ENCODE measurements at places on chromosomes 4 and X.

GRCh38 chrX:131571348-131571747, 27.5 kb downstream of the OR13H1 start:
- DNase-seq: no peak

GRCh38 chrX:132821974-132822633, 136.3 kb downstream of the HS6ST2 start:
- DNase-seq: no peak

GRCh38 chrX:31653422-31653821, 581.6 kb upstream of the FTHL17 start:
- no peak for DNase-seq

- no peak for DNase-seq
Measured at GRCh38 chr4:27308379-27308778, 447.7 kb downstream of the STIM2 start.

DNA sequence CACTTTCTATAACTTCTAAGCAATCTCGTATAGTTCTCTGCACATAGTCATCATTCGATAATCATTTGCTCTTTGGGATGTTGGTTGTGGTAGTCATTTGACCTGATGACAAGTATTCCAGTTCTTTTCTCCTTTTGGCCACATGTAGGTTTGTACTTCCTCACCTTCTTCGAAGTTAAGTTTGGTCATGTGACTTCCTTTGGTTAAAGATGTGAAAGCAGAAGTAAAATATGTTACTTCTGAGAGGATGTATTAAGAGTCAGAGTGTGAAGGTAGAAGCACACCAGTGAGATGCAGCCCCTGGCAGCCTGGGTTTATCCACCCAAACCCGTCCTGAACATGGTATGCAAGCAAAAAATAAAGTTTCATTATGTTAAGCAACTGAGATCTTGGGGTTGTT, 48.9 kb upstream of the ZNF518B start:
- no peak for DNase-seq

- peak; percentile 14 for DNase-seq
Measured at GRCh38 chr4:1992468-1993168, 16.2 kb downstream of the NELFA start.

DNA sequence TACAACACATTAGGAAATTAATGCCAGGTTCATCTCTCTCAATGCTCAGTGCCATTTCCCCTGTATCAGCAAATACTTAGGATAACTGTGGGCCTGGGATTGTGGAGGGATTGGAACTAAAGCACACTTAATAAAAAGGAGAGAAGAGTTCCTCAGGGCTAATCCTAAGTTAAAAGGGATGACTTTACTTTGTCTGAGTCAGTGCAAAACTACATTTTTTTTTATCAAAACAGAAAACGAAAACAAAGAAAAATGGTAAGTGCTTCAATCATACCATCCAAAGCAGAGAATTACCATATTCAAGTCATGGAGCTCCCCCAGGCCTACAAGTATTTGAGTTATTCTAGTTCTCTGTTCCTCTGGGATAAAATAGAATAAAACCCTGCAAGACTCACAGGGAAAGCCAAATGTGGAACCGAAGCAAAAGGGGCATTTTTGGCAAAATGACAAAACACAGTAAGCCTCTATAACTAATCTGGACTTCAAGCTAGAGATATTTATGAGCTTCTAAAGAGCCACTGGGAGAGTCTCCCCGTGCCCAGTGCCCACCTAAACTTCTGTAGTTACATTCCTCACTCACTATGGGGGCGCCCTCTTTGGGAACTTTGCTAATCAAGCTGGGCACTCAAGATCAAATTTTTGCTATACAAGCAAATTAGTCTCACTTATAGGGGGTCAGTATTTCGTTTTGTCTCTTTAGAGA, 53.4 kb downstream of the PALLD start:
- no peak for DNase-seq

DNA sequence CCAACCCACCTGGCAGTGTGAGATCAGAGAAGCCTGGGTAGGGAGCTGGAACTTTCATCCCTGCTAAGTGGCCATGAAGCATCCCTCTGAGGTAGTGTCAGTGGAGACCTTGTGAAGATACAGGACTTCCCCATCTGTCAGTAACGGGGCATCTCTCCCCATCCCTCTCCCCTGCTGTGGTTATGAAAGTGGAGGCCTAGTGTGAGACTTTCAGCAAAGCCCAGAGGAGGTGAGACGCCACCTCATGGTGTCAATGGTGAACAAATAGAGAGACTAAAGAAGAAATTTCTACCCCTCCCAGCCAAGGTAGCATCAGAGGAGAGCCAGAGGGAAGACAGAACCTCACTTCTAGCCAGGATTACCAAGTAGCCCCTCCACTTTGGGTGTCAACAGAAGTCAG, 150.2 kb downstream of the VEGFC start:
- no peak for DNase-seq

- no peak for DNase-seq
Measured at GRCh38 chrX:134753718-134754008, 95.4 kb upstream of the PLAC1 start.

DNA sequence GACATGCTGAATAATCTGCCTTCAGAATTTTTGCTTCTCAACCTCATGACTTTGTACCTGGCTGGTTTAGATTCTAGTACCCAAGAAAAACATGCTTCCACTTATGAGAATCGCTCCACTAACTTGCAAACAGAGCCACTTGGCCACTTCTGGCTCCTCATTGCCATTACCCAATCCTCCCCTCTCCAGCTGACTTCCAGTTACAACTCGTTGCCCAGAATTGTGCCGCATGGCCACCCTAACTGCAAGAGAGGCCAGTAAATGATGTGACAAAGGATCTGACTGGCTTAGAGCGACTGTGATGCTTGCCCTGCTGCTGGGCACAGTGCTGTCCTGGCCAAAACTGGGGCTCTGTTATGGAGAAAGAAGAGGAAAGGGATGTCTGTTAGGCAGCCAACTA, 4.0 kb upstream of the DKC1 start:
- no peak for DNase-seq

GRCh38 chrX:11757719-11758399, at the start of gene MSL3:
TSS of gene MSL3 (plus strand) at chrX:11758237. CDS start at chrX:11758264, 27 bp downstream.
- peak; percentile 42 for DNase-seq

DNA sequence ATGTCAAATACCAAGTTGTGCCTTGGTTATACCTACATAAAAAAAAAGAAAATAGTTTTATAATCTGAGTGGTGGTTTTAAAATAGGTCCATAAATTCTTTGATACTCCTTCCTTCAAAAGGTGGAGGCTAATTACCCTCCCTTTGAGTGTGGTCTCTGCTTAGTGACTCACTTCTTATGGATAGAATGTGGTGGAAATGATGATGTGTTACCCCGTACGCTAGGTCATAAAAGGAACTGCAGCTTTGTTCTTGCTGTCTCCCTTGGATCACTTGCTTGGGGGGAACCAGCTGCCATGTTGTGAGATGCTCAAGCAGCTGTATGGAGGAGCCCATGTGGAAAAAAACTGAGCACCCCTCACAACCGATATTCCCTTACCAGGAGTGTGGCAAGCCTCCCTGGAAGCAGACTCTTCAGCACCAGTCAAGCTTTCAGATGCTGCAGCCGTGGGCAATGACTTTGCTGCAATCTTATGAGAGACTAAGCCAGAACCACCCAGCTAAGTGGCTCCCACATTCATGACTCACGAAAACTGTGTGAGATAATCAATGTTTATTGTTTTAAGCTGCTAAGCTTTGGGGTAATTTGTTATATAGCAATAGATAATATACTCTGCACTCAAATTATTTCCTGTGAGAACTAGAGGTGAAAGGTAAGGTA, 195.0 kb upstream of the GATB start:
- no peak for DNase-seq

DNA sequence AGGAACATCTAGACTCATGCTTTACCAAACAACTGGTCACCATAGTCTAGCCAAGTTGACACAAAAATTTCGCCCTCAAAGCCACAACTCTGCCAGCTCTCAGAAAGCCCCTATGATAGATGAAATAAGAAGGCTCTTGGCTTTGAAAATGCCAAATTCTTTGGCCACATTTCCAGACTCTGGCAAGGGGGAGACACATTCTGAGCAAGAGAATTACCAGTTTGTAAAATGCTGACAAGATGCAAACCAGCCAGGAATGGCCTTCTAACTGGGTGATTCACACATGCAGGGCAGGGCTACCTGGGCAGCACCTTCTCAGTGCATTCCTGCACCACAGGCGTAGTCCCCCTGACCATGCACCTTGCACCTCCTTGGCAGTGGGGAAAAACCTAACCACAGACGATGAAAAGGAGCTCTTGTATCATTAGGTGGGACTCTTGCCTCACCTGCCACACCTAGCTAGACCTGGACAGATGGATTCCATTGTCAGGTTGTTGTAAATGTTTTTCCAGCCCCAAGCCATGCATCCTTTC, 77.4 kb upstream of the CPEB2 start:
- no peak for DNase-seq

DNA sequence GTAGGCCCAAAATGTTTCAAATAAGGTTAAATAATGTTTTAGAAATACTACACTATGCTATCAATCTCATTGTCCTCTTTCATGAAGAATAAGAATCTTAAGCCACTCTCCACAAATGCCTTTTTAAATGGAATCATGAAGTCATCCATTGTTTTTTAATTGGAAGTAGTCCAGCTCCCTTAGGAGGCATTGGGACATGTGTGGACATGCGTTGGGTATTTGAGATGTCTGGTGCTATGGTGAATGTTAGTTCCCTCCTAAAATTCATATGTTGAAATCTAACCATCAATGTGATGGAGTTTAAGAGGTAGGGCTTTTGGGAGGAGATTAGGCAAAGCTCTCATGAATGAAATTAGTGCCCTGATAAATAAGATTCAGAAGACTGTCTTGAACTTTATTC, 289.0 kb downstream of the C4orf33 start:
- no peak for DNase-seq

- no peak for DNase-seq
Measured at GRCh38 chrX:51151734-51152133, 180.9 kb upstream of the NUDT10 start.

DNA sequence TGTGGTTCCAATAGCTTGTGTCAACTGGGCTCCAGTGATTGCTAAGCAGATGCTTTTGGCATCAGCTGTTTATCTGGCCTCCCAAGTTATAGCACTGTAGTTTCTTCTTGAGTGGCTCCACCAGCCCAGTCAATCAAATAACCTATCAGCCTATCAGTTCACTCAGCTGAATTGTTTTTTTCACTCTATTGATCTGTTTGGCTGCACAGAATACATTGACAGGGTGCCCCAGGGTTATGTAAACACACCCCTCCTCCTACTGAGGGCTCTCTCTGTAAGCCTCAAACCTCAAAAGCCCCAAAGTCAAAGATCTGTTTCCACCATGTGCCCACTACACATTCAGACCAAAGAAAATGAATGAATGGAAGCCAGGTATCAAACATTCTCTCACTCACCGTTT, 214.0 kb downstream of the HS6ST2 start:
- DNase-seq: no peak

GRCh38 chrX:21975812-21976211, 35.3 kb downstream of the SMS start:
- no peak for DNase-seq

- DNase-seq: no peak
Measured at GRCh38 chr4:15659768-15660570, 4.8 kb upstream of the FBXL5 start.

DNA sequence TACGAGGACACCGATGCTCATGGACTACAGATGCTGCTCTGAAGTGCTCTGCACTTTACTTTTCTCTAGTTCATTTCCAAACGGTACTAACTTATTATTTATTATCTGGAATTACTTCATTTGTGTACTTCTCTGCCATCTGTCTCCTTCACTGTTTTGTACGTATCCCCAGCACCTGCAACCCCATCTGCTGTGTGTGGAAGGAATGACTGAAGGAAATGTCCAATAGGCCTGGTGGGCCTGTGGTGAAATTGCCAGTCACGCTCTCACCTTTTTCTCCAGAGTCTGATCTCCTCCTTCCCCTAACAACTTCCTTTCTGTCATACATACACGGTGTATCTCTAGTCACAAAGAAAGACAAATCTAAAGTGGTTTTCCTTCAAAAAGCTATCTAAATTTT, 12.9 kb downstream of the TMEM154 start:
- DNase-seq: no peak

DNA sequence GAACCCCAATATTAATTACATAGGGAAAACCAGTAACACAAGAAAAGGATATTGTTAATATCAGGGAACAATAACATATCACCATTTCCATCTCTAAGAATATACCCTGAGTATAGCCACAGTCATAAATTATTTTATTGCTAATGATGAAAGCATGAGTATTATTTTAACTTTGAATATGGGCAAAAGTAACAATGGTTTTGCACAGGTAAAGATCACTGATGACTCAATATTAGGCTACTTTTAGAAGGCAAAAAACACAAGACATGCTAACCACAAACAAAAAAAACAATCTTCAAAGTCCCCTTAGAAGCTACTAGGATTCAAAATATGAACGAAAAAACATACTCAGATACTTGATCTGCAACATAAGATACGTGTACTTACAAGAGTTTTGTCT, 36.5 kb downstream of the THOC2 start:
- DNase-seq: no peak

DNA sequence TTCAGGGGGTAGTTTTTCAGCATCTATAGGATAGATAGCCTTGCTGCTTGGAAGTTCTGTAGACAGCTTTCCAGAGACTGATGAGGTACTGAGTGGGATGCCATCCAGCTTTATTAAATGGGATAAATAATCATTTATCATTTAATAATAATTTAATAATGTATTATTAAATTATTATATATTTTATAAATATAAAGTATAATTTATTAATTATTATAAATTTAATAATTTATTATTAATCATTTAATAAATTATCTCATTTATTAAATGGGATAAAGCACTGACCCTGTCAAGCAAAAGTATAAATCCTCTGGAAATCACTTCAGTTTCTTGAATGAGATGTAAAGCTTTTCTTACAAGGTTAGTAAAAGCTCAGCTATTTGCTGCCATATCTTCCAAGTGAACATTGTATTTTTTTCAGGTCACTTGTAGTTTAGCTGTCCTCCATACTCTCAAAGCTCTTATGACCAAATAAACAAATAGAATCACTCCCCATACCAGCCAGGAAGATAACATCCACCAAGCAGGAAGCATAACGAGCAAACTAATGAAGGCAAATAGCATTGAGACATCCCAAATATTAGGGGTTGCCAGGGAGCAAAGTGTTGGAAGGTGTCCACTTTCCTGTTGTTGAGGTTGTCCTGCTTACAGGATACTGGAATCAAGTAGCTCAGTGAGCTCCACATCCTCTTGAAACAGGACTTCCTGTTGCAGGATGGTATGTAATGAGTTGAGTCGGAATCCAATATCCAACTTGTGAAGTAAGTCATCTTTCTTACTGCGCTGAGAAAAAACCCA, 88.9 kb downstream of the ZNF674 start:
- no peak for DNase-seq

- DNase-seq: no peak
Measured at GRCh38 chr4:150938417-150938816, 76.7 kb downstream of the LRBA start.

DNA sequence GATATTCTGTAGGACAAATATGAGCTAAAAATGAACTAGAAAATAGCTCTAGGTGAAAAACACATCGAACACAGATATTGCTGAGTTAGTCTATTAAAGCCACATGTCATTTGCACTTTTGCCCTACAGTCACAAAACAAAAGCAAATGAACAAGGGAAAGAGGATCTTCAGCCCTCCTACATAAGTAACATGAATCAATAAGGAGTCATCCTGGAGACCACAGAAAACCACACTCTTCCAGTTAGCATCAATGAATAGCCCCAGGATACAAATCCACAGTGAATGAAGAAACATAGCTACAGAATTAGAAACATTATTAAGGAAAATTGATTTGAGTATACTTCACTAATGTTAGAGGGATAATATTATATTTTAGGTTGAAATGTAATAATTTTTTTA, 311.4 kb downstream of the MAPK10 start:
- DNase-seq: no peak

Measured in stimulated activated CD8-positive, alpha-beta memory T cell treated with anti-CD3 and anti-CD28 coated beads, Interleukin-4, amount 100 ng/mL, for 48 hours (primary cell).